Cortex of kidney (tissue), 1 donor: ENCODE measurements at places on chromosomes 3 and 15.

GRCh38 chr3:63753567-63753966 is 65.5 kb upstream of the C3orf49 start:
- DNase-seq = no peak

DNA sequence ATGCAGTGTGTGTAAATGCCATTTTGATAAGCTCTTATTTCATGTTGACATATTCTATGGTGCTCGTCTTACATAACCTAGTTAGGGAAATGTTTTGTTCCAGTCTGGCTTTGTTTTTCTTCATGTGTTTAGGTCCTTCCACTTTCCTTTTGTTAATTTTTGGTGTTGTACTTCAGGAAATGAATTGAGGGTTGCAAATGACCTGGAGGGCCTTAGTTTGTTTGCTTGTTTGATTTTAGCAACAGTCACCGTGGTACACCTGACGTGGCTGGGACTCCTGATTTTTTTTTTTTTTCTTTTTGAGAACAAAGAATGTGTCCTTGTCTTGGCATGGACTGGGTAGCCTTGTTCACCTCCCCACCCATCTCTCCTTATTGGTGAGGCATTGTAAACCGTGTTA is 114.8 kb downstream of the IGF1R start:
- no peak for DNase-seq

GRCh38 chr3:39106851-39107387 is 508 bp downstream of the GORASP1 start:
- DNase-seq = no peak

DNA sequence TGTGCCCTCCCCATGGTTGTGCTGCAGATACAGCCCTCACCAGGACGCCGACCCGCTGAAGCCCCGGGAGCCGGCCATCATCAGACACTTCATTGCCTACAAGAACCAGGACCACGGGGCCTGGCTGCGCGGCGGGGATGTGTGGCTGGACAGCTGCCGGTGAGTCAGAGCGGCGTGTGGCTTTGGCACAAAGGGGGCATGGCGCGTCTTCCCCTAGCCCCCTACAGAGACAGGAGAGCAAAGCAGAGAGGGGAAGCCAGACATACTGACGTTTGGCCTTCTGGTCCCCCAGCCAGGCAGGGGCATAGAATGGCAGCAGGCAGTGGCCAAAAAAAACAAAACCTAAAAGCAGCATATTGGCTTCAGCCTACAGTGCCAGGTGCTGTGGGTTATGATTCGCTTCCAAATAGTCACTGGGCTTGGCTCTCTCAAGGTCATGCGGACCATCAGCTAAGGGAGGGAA is 64.0 kb downstream of the MESD start:
- no peak for DNase-seq

DNA sequence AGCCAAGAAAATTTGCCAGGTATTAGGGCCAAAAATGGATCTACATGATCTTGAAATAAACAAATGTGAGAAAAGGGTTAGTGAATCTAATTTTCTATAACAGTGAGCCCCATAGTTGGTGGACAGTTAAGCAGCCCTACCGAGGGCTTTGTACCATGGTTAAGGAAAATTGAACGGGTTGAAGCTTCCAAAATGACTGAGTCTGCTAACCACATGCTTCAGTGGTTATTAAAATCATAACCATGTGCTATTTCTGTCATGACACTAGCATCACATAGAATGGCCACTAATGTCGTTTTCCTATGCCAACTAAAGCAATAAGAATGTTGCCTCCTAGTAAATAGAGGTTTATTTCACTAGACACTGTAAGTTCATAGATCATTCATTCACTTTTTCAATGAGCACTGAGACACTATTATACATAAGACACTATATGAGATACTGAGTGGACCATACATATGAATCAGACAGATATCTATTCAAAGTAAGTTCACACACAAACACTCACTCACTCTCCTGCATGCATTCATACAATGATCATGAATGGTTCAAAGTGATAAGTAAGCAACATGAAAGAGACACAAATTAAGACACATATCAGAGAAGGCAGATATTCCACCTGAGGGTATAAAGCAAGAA is 4.3 kb downstream of the SST start:
- no peak for DNase-seq

- no peak for DNase-seq
These were observed 41.5 kb downstream of the RBP2 start for GRCh38 chr3:139434764-139435307.

- no peak for DNase-seq
These were observed 51.4 kb upstream of the SOX2 start for GRCh38 chr3:181660337-181660736.

DNA sequence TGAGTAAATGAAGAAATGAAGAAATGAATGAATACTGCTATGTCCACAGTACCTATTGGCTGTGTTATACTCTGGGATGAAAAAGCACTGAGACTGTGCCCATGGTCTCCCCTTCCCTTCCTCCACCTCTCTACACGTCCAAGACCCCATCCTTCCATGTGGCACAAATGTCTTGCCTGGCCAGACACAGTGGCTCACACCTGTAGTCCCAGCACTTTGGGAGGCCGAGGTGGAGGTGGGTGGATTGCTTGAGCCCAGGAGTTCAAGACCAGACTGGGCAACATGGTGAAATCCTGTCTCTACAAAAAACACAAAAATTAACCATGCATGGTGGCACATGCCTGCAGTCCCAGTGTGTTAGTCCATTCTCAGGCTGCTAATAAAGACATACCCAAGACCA is 200.1 kb downstream of the FAM43A start:
- no peak for DNase-seq

GRCh38 chr3:42653560-42654330 is at the start of gene ZBTB47:
Gene ZBTB47, plus strand, starts transcription at chr3:42653697. Its CDS starts 4,659 bp downstream, at chr3:42658356.
- DNase-seq = no peak

DNA sequence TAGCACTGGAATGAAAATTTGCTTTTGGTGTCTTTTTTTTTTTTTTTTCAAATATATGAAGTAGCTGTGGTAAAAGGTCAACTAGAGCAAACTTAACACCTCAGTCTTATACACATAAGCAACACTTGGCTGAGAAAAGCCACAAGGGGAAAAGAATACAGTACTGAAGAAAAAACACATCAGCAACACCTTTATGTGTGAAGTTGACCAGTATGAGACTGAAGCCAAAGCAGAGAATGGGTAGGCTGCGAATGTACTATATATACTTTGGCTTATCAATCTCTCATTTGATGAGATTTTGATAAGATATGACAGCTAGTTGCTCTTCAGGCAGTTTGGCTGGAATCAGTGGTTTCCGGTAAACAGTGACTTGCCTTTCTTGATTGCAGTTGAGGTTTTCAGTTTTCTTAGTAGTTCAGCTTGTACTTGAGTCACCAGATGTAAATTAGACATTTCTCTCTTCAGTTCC is 22.0 kb upstream of the ZCWPW2 start:
- no peak for DNase-seq
